Brain pericyte (primary cell): ENCODE measurements at places on chromosomes 13 and 19.

GRCh38 chr19:41997121-41997850 is 3.3 kb upstream of the ATP1A3 start:
- DNase-seq, result no peak

- DNase-seq, result no peak
Measured at GRCh38 chr13:39612023-39612637, 9.1 kb upstream of the LHFPL6 start.

DNA sequence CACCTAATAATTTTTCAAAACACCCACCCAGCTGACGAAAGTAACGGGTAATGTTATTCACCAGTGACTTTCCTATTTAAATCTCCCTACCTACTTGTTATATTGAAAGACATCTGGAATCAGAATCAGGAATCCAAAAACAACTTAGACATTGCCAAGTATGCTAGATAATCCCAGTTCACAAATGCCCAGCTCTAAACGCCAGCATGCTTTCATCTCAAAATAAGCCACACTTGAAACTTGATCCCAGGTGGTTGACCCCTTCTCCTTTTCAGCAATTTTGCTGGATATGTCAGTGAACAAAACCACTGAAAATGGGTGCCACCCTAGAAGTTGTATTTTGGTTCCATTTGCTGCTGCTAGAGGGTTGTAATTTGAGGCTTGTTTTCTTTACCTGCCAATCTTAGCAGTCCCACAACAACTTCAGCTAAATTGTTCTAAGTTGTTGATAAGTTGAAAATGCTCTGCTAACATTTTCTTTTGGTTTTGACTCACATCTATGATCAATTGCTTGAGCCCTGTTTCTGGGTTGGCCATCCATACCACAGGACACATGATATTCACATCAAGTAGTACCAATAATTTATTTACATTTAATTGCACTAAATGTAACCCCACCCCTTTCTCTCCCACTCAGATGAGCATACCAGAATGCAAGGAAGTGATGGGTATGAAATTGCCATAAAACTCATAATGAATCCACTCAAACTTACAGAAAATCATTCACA is 66.4 kb downstream of the DCT start:
- DNase-seq, result no peak

- DNase-seq, result no peak
Measured at GRCh38 chr19:12163826-12164225, 930 bp downstream of the ZNF136 start.

GRCh38 chr13:37385248-37385647 is 213.3 kb downstream of the POSTN start:
- no peak for DNase-seq

- no peak for DNase-seq
Measured at GRCh38 chr19:2013683-2013961, 1.9 kb downstream of the BTBD2 start.

GRCh38 chr13:59963383-59963782 is 200.3 kb downstream of the DIAPH3 start:
- no peak for DNase-seq
